ENCODE measurements at places on chromosomes 1 and 21.

- no peak for DNase-seq
Observed at GRCh38 chr21:44878053-44878982, 4.8 kb upstream of the PTTG1IP start.

DNA sequence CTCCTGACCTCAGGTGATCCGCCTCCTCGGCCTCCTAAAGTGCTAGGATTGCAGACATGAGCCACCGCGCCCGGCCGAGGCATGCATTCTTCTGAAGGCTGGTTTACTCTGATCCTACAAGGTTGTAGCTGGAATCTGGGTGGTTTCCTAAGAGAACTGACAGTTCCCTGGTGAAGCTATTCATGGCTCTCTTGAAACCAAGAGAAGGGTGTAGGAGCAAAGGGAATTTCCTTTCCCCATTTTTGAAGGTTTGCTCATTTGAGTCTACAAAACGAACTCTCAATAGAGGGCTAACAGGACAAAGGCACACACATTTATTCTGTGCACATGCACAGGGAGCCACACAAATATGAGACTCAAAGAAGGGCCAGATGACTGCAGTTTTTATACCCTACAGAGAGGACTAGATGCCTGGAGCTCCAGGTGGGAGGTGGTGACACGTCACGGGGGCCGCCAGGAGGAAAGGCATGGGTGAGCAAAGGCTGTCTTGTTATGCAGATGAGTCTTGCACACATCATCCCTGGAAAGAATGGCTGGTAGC lies 49.5 kb upstream of the ERRFI1 start:
- no peak for DNase-seq

DNA sequence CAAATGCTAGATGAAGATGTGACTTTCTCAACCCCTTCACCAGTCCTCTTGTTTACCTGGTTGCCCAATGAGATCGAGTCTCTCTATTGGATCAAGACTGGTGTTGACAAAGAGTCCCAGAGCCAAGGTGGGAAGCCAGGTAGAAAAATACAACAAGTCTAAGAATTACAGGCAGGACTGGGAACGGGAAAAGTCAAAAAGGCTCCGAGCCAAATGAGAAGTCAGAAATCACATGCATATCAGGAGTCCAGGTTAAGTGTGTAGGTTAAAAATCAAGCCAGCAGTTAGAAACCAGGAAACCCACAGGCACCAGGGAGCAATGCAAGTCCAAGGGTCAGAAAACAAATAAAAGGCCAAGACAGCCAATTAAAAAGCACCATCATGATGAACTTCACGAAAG lies 27.4 kb upstream of the DUSP23 start:
- no peak for DNase-seq

- no peak for DNase-seq
Observed at GRCh38 chr1:51517361-51518032, 1.6 kb downstream of the EPS15 start.

- DNase-seq, result no peak
Observed at GRCh38 chr1:236623371-236624166, 19.3 kb upstream of the HEATR1 start.
